ENCODE measurements at places on chromosomes 6 and 20.

GRCh38 chr20:13922241-13922640 is 68.2 kb downstream of the SEL1L2 start:
- no peak for DNase-seq

DNA sequence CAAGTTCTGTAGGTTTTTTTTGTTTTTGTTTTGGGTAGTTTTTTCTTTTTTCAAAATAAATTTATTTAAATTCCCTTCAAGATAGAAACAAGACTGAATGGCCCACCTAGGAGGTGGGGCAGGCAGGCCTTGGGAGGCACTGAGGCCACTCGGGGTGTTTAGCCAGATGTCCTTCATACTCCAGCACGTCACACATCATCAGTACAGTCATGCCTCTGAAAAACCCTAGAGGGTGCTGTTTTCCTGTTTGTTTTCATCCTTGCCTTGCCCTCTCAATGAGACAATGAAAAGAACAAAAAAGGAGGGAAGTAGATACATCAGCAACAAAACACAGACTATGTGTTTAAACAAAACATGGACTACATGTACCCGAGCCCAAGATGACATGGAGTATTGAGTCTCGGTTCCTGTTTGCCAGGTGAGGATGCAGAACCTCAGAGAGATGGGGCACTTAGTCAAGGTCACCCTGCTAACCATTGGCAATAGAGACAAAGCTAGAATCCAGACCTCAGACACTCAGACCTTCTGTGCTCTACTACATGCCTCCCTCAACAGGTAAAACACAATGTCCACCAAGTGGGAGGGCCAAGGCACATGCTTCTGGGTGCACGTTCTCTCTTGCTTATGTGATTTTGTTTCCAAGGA is 26.8 kb upstream of the CLIC5 start:
- DNase-seq: peak; percentile 53

GRCh38 chr6:118630067-118630466 is 21.3 kb downstream of the CEP85L start:
- DNase-seq: no peak

DNA sequence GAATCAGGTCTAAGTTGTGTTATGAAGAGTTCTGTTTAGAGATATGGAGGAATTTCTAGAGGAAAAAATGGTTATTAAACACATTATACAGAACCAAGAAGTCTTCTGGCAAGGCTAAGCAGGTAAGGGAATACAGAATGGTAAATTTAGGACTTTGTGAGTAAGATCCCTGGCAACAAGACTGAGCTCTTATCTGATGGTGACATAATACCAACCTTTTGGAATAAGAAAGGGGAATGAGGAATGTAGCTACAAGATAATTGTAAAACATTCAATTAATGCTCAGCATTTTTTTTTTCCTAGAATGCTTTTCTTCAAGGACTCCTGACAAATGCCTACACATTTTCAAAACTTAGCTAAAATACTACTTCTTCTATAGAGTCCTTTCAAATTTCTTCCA is 51.8 kb downstream of the CYB5R4 start:
- no peak for DNase-seq

- DNase-seq: no peak
Observed at GRCh38 chr6:11645016-11645415, 107.5 kb downstream of the TMEM170B start.

DNA sequence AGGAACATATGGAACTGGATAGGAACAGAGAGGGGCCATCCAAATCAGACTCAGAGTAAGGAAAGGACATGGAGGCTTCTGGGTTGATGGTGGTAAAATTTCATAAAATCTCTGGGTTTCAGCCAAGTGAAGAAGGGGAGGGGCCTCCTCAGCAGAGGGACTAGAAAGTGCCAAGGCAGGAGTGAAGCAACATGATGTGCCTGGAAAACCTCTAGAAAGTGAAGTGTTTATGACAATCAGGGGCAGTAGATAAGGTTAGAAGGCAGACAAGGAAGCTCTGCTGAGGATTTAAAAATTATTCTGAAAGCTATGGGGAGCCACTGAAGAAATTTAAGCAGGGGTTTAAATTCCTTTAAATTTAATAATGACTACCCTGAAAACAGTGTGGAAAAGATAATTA is 126.0 kb upstream of the TENT5A start:
- no peak for DNase-seq

Data from COLO829 (cell line).